ENCODE measurements at places on chromosomes 12 and 14.

DNA sequence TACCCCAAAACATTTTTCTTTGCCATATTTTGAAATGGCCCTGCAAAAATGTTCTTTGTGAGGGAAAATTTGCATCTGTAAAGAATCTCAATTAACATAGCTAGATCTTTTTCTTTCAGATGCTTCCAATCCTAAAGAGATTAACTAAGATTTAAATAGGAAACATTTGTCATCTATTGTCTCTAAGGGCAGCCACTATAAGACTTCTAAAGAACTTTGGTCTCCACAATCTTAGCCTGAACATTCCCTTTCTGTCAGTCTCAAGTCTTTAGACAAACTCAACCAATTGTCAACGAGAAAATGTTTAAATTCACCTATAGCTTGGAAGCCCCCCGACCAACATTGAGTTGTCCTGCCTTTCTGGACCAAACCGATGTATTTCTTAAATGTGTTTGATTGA, 71.1 kb upstream of the RASSF8 start:
- DNase-seq = no peak

DNA sequence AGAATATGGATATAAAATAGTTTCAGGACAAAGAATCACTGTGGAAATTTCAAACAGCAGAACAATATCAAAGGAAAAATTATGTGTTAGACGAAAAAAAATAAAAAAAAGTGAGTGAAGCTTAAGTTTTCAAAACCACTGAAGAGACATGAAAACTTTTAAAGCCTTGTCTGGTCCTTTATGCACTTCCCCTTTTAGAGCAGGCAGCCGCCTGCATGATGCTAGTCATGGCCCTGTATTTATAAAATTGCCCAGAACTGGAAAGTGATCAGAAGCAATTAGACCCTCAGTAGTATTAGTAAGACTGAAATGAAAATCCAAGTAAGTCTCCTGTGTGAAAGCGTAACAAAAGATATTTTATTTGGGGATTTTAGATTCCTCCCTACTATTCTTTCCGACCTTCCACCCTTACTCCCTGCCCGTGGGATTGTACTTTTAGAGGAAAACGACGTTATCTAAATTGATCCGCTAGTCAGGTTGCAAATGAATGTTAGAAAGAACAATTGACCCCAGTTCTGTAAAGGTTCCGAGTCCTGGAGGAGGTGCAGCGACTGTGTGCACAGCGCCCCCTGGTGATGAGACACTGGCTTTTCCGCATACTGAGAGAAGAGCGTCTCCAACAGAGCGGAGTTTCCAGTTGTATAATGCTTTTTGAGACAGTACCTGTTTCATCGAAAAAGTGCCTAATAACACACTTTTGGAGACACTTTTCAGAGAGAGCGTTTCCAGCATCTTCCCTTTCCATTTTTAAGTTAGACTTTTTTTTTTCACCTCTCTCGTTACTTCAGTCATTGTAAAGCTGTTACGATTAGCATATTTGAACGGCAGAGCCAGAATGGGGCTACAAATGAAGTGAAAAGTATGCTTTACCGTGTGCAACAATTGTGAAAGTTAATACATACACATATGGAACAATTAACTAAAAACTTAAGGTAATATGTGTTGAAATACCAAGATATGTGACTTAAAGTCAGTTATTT, 12.4 kb downstream of the MGST1 start:
- peak; percentile 78 for DNase-seq

GRCh38 chr14:97077253-97077653, 280.1 kb downstream of the VRK1 start:
- no peak for DNase-seq

DNA sequence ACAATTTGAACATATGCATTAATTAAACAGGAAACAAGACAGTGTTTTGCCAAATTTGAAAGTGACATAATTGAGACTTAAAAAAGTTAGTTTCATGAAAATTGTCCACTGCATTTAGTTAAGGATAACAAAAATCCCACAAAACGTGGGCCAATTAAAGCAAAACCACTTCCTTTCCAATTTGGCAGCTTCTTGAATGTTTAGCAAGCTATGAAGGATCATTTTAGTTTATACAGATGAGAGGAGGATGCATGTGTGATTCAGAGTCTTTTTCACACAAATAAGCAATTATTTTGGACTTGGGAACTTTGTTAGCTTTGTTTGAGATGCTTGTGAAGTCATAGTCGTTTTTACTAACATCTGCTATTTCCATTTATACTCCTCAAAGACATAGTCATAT, 109.6 kb downstream of the ATXN7L3B start:
- no peak for DNase-seq

DNA sequence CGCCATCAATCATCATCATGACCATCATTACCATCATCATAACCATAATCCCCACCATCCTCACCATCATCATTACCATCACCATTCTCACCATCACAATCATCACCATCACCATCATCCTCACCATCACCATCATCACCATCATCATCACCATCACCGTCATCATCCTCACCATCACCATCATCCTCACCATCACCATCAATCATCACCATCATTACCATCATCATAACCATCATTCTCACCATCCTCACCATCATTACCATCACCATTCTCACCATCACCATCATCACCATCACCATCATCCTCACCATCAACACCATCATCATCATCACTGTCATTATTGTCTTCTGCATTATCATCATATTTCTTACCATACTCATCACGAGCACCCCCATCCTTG, 245.5 kb downstream of the ADGRD1 start:
- DNase-seq = no peak

- no peak for DNase-seq
Observed at GRCh38 chr12:59383079-59383822, 212.6 kb upstream of the SLC16A7 start.

- no peak for DNase-seq
Observed at GRCh38 chr14:103770902-103771301, 55.3 kb downstream of the ZFYVE21 start.

GRCh38 chr12:50621399-50622300, 116.9 kb downstream of the DIP2B start:
- DNase-seq = no peak

- DNase-seq = peak; percentile 67
Observed at GRCh38 chr12:120234643-120235368, 30.7 kb downstream of the PXN start.

GRCh38 chr12:107660235-107660634, 25.4 kb upstream of the PWP1 start:
- DNase-seq = no peak

DNA sequence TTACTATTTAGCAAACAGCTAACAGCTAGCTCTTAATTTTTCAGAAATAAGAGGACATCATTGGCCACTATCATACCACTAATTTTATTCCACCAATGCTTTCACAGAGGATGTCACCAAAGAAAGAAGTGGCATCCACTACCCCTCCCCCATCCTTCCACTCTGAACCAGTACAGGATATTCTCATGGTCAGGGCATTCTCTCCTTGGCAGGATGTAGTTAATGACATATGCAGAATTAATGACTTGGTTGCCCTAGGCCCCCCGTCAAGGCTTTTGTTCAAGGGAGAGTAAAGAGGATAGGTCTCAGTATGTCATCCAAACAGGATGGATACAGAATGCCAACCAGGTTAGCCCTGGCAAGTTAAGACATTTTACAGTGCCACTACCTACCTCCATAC, 18.9 kb upstream of the NUP107 start:
- no peak for DNase-seq

DNA sequence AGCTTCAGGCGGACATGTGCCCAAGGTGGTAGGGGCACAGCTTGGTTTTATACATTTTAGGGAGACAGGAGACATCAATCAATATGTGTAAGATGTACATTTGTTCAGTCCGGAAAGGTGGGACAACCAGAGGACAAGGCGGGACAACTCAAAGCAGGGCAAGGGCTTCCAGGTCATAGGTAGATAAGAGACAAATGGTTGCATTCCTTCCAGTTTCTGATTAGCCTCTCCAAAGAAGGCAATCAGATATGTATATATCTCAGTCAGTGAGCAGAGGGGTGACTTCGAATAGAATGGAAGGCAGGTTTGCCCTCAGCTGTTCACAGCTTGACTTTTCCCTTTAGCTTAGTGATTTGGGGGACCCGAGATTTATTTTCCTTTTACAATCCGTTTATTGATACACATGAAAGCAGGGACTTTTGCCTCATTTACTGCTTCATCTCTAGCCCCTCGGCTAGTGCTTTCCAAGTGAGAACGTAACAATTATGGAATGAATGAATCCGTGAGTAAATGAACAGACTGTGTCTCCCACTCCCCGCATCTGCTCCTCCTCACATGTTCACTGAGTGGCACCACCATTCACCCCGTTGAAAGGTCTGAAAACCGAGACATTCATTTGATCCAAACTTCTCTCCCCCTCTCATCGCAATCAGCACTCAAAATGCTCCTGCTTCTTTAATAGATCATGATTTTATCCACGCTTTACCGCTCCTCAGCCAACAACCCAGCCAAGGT, 6.9 kb upstream of the HSPB8 start:
- no peak for DNase-seq

GRCh38 chr14:80587096-80587724, 354.3 kb downstream of the CEP128 start:
- DNase-seq = peak; percentile 6

DNA sequence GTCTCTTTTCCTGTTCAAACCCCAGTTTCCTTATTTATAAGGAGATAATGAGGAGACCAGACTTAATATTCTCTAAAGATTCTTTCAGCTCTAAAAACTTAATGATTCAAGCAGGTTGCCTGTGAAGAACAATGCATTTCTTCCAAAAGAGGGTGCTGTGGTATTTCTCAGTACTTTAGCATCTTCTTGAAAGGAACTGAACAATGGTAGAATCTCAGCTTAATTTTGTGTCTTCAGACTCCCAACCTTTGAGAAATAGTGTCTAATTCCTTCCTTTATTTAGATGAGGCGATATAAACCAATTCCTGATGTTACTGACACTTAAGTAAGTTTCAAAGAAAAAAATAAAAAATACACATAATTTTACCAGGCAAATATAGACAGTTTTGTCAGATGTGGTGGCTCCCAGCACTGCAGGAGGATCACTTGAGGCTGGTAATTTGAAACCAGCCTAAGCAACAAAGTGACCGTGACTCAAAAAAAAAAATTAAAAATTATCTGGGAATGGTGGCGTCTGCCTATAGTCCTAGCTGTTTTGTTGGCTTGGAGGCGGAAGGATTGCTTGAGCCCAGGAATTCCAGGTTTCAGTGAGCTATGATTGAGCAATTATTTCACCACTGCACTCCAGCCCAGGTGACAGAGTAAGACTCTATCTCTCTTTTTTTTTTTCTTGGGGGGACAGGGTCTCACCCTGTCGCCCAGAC, 76.9 kb upstream of the PSMA6 start:
- no peak for DNase-seq

GRCh38 chr14:93200553-93200952, 6.3 kb downstream of the GON7 start:
- DNase-seq = no peak

DNA sequence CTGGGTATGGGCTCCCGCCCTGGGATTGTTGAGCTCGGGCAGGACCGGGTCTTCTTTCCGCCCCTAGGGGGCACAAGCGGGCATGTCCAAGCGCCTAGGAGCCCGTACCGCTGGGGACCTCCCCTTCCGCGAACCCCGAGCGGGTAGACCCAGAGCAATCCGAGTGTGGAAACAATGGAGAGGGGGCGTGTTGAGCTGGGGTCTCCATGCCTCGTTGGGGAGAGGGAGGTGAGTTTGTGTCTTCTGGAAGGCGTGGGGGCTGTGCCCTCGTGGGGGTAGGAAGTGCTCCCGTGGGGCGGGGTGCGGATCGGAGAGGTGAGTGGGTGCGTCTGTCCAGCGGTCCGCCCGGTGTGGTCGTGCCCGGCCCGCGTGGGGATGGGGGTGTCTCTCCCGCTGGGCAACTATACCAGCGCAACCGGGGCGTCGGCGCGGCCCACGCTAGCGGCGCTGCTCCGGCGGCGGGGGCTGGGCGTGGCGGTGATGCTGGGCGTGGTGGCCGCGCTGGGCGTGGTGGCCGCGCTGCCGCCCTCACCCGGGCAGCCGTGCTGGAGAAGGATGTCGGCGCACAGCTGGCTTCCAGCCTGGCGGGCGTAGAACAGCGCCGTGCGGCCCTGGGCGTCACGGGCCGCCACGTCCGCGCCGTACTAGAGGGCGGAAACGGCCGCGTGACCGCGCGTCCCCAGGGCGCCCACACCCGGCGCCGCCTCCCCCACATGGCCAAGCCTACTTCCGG, 12.2 kb downstream of the AGAP2 start:
- peak; percentile 76 for DNase-seq

GRCh38 chr14:65847075-65847847, 434.7 kb downstream of the FUT8 start:
- no peak for DNase-seq

DNA sequence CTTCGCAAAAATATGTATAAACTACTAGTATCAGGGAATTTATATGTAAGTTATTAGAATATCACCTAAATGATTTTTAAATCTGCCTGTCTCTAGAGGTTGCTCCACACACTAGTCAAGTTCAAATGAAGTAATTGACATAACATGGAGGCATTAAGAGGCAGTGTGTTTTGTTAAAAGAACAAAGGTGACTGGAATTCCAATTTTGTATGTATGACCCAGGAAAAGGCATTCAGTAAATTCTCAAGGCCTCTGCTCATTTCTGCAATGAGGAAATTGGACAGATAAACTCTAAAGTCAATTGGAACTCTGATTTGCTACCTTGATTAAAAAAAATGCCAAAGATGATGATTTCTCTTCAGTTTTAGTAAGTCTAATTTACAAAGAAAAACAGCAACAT, 117.1 kb downstream of the NAV3 start:
- no peak for DNase-seq

GRCh38 chr14:91227183-91227628, 17.3 kb downstream of the GPR68 start:
- DNase-seq = no peak

DNA sequence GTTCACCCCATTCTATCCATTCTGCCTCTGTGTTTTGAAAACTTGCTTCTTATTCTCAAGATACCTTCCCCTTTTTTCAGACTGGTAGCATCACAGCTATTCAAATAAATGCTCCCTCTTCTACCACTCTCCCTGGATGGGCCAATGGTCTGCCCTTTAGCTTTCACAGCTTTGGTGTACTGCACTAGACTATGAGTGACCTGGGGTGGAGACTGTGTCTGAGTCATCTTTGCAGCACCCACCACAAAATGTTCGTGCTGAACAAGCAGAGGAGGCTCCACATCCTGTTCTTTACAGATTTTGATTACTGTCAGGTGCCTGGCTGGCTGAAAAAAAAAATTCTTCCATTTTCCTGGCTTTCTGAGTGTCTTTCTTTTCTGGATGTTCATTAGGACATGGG, 1104.1 kb upstream of the TMEM132C start:
- DNase-seq = no peak

GRCh38 chr12:67515679-67516340, 132.7 kb upstream of the DYRK2 start:
- DNase-seq = peak; percentile 40

GRCh38 chr14:52338051-52338681, 24.1 kb downstream of the PTGER2 start:
- DNase-seq = peak; percentile 62

- DNase-seq = no peak
Observed at GRCh38 chr12:66119229-66119869, 11.2 kb downstream of the LLPH start.

GRCh38 chr12:101619858-101620761, 25.3 kb downstream of the MYBPC1 start:
- no peak for DNase-seq

- no peak for DNase-seq
Observed at GRCh38 chr14:102225386-102225785, 79.6 kb downstream of the MOK start.

GRCh38 chr14:70981000-70981952, 74.0 kb downstream of the PCNX1 start:
- no peak for DNase-seq

GRCh38 chr12:98154850-98155249, 360.5 kb upstream of the TMPO start:
- peak; percentile 34 for DNase-seq

GRCh38 chr12:108120863-108121165, 8.3 kb upstream of the WSCD2 start:
- no peak for DNase-seq

All from NCI-H526 (cell line).